ENCODE measurements at places on chromosomes 11 and 22. TPM values are rescaled to one million over a fixed set of nuclear protein-coding genes. Genes with fewer than 3 reads are reported as not detected.

Gene PI4KA
- 35.3 TPM for polyA plus RNA-seq

Gene SLC5A1
- 0.54 TPM for polyA plus RNA-seq

Gene CYP2D6
- 2.4 TPM for polyA plus RNA-seq

Gene RPLP2
- polyA plus RNA-seq: 3,784 TPM

Gene OR4A16
- not detected for polyA plus RNA-seq

Gene TRIM51
- not detected for polyA plus RNA-seq

Gene OR51G2
- not detected for polyA plus RNA-seq

Gene TIGD3
- 2.1 TPM for polyA plus RNA-seq

Gene CALCB
- polyA plus RNA-seq: 0.03 TPM

Gene VSIG2
- polyA plus RNA-seq: 2.0 TPM

GRCh38 chr11:117634756-117635603 is 162.0 kb downstream of the DSCAML1 start:
- H3K27me3 ChIP-seq: no peaks in the 10 kb centered on the region
- peak; percentile 61 for DNase-seq
- no peaks in the 10 kb centered on the region for H3K4me1 ChIP-seq
- no peak overlapping the region for H3K4me3 ChIP-seq
- no peaks in the 10 kb centered on the region for H3K36me3 ChIP-seq

DNA sequence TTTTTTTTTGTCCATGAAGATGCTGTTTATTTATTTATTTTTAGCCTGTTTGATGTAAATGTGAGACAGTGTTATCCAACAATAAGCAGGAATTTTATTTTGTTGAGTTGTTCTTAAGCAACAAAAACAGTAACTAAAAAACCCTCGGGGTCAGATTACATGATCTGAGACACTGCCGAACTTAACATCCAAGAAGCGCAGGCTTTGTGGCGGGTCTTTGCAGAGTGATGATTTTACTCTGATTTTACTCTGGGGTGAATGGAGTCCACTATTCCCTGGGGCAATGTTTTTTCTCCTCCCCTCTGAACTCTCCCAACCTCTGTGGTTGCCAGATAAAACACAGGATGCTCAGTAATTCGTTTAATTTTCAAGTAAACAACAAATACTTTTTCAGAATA is 450.1 kb upstream of the B3GAT1 start:
- DNase-seq: no peak
- H3K27me3 ChIP-seq: no peaks in the 10 kb centered on the region
- H3K4me1 ChIP-seq: no peaks in the 10 kb centered on the region
- H3K27ac ChIP-seq: no peak overlapping the region
- H3K4me3 ChIP-seq: no peak overlapping the region

- H3K27ac ChIP-seq: peak overlapping the region; percentile 17
- H3K4me1 ChIP-seq: peaks cover 9% of the 10 kb centered on the region
- no peaks in the 10 kb centered on the region for H3K36me3 ChIP-seq
- H3K4me3 ChIP-seq: no peak overlapping the region
- H3K27me3 ChIP-seq: no peaks in the 10 kb centered on the region
- no peak for DNase-seq
Measured at GRCh38 chr22:20211997-20212753, 55.9 kb downstream of the RTN4R start.

DNA sequence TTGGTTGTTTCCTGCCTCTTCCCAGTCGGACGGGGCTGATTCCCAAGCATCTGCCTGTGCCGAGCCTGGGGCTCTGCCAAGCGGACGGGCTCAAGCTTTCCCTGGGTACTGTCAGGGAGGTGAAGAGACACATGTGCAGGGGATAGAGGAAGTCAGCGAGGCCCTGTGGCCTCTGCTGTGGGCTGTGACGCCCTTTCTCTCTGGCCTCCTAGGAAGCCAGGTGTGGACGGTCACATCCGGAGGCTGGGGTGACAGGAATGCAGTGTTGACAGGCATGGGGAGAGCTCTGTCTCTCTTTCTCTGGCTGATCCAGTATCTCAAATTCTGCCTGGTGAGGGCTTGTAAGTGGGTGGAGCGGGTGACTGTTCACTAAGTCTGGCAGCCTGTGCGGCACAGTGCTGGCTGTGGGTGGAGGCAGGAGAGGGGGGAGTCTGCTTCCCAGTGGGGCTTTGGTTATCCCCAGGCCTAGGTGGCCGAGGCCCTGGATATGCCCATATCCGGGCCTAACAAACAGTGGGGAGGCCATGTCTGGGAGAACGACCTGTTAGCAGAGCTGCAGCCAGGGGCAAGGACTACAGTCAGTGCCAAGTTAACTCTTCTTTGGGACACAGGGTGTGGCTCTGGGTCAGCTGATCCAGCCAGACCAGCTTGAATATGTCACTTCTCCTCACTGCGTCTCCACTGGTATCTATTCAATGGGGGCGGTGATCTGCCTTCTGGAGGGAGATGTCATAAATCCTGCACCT is 1.9 kb downstream of the KCTD17 start:
- H3K4me3 ChIP-seq: no peak overlapping the region
- no peak for DNase-seq
- no peak overlapping the region for H3K27ac ChIP-seq
- H3K36me3 ChIP-seq: peaks cover 51% of the 10 kb centered on the region
- H3K4me1 ChIP-seq: peaks cover 7% of the 10 kb centered on the region

- H3K4me1 ChIP-seq: no peaks in the 10 kb centered on the region
- DNase-seq: no peak
- no peaks in the 10 kb centered on the region for H3K27me3 ChIP-seq
- H3K4me3 ChIP-seq: no peak overlapping the region
- H3K36me3 ChIP-seq: no peaks in the 10 kb centered on the region
Measured at GRCh38 chr11:131748151-131749050, 378.0 kb downstream of the NTM start.

- DNase-seq: peak; percentile 27
- H3K27me3 ChIP-seq: no peaks in the 10 kb centered on the region
- H3K27ac ChIP-seq: no peak overlapping the region
- no peaks in the 10 kb centered on the region for H3K36me3 ChIP-seq
- H3K4me3 ChIP-seq: no peak overlapping the region
- no peaks in the 10 kb centered on the region for H3K4me1 ChIP-seq
Measured at GRCh38 chr11:11251394-11251970, 101.6 kb downstream of the CSNK2A3 start.

DNA sequence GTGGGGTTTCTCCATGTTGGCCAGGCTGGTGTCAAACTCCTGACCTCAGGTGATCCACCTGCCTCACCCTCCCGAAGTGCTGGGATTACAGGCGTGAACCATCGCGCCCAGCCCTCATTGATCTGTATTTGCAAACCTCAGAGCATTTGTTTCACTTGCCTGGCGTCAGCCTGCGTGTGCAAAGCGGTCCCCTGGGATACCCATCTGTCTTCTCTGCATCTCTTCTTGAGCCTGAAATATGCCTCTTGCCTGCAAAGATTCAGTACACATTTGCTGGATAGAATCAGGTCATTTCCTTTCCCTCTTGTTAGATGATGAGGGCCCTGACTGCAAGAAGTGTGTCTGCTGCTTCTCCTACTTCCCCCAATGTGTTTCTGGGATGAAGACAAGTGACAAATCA is 1291.0 kb downstream of the TBC1D22A start:
- no peak overlapping the region for H3K4me3 ChIP-seq
- no peak overlapping the region for H3K27ac ChIP-seq
- H3K27me3 ChIP-seq: no peaks in the 10 kb centered on the region
- H3K4me1 ChIP-seq: no peaks in the 10 kb centered on the region

GRCh38 chr11:91792779-91793262 is 431.8 kb upstream of the FAT3 start:
- no peaks in the 10 kb centered on the region for H3K36me3 ChIP-seq
- DNase-seq: no peak
- no peak overlapping the region for H3K4me3 ChIP-seq
- H3K27me3 ChIP-seq: no peaks in the 10 kb centered on the region

- peak; percentile 4 for DNase-seq
- H3K36me3 ChIP-seq: no peaks in the 10 kb centered on the region
- H3K4me3 ChIP-seq: no peak overlapping the region
- peaks cover 57% of the 10 kb centered on the region for H3K27me3 ChIP-seq
- peaks cover 16% of the 10 kb centered on the region for H3K4me1 ChIP-seq
Measured at GRCh38 chr11:8269636-8270035, 6.0 kb upstream of the LMO1 start.

DNA sequence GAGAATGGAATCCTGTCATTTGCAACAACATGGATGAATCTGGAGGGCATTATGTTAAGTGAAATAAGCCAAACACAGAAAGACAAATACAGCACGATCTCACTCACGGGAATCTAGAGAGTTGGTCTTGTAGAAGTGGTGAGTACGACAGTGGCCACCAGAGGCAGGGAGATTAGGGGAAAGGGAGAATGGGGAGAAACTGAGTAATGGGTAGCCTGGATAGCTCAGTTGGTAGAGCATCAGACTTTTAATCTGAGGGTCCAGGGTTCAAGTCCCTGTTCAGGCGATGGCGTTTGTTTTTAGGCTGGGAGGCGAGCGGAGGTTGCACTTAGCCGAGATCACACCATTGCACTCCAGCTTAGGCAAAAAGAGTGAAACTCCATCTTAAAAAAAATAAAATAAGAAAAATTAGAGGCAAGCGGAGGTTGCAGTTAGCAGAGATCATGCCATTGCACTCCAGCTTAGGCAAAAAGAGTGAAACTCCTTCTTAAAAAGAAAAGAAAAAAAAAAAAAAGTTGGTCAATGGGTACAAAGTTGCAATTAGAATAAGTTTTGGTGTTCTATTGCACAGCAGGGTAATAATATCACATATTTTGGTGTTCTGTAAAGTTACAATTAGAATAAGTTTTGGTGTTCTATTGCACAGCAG is 95.7 kb upstream of the UBASH3B start:
- H3K4me3 ChIP-seq: no peak overlapping the region
- no peak for DNase-seq
- H3K27ac ChIP-seq: no peak overlapping the region

- H3K4me3 ChIP-seq: peak overlapping the region; percentile 31
- no peaks in the 10 kb centered on the region for H3K27me3 ChIP-seq
- peaks cover 65% of the 10 kb centered on the region for H3K4me1 ChIP-seq
- peak overlapping the region; percentile 83 for H3K27ac ChIP-seq
- DNase-seq: peak; percentile 92
Measured at GRCh38 chr22:46592390-46592872, 27.8 kb upstream of the GRAMD4 start.

DNA sequence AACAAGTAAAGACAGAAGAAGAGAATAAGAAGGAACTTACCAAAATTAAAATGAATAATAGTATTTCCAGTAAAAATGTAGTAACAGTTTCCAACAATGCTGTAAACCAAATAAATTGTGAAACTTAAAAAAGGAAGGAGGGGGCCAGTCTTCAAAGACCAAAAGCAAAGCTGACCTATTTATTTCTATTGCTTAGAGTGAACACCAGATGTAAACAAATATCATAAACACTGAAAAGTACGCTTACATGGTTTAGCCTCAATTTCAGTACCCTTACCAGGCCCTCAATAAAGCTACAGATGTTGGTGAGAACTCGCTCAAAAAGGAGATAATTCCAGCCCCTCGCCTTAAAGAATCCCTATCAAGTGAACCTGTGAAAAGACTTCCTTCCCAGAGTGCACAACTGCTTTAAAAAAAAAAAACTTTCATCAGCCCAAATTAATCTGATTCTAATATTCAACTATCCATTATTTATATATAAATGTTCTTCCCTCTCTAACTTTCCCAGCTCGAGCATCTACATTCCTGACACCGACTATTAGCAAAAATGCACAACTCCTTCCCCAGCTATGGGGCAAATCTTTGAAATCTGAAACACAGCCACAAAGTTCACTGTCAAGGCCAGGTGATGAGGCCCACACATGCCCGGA is 2.4 kb downstream of the PHF21A start:
- no peaks in the 10 kb centered on the region for H3K27me3 ChIP-seq
- peak overlapping the region; percentile 99 for H3K4me3 ChIP-seq
- no peak for DNase-seq
- H3K27ac ChIP-seq: peak overlapping the region; percentile 96
- no peaks in the 10 kb centered on the region for H3K36me3 ChIP-seq

DNA sequence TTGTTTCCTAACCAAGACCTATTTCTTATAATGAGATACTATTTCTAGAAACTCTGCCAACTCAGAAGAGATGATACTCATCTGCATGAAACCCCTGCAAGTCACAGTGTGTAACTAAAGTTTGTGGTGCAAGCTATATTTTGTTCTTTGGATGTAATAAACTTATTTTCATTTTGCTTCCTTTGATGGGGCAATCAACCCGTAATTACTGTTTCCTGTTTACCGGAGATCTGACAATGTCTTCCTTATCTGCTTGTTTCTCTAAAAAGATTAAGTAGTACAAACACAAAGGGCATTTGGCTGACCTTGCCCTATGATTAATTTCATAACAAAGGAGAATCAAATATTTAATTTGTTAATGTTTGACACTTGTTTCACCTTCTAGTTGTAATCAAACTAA is 846.6 kb upstream of the ANO3 start:
- no peaks in the 10 kb centered on the region for H3K36me3 ChIP-seq
- DNase-seq: no peak
- H3K27me3 ChIP-seq: no peaks in the 10 kb centered on the region
- H3K27ac ChIP-seq: no peak overlapping the region
- no peaks in the 10 kb centered on the region for H3K4me1 ChIP-seq

DNA sequence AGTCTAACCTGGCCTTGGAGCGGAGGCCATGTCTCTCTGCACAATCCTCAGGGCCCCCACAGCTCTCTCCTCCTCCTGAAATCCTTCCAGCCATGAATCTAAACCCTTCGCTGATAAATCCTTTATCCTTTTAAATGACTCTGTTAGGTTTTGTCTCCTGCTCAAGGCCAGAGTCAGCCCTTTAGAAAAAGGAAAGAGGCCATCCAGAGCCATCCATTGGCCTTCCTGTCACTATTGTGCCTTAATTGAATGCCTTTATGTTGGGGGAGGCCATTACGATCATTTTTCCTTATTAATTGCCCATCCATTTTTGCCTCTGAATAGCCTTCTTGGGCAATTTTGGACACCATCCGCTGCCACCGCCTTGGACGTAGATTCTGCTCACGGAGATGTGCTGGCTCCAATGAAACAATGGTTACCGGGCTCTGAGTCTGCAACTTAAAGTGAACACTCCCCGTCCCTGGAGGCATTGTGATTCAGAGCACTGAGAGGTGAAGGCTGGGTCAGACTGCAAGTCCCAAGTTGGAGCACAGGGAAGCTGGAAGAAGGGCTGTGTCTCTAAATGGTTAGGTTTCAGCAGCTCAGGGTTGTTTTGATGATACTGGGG is 213.0 kb upstream of the E2F8 start:
- no peak for DNase-seq
- no peak overlapping the region for H3K4me3 ChIP-seq
- H3K36me3 ChIP-seq: no peaks in the 10 kb centered on the region
- no peak overlapping the region for H3K27ac ChIP-seq
- no peaks in the 10 kb centered on the region for H3K4me1 ChIP-seq
- no peaks in the 10 kb centered on the region for H3K27me3 ChIP-seq

- H3K4me1 ChIP-seq: no peaks in the 10 kb centered on the region
- no peaks in the 10 kb centered on the region for H3K27me3 ChIP-seq
- DNase-seq: no peak
- H3K27ac ChIP-seq: no peak overlapping the region
Measured at GRCh38 chr11:44548032-44548695, 17.3 kb upstream of the CD82 start.

GRCh38 chr11:117941976-117942654 is 12.9 kb upstream of the TMPRSS13 start:
- no peak overlapping the region for H3K27ac ChIP-seq
- H3K27me3 ChIP-seq: no peaks in the 10 kb centered on the region
- DNase-seq: no peak
- no peaks in the 10 kb centered on the region for H3K36me3 ChIP-seq
- H3K4me3 ChIP-seq: no peak overlapping the region
- peaks cover 5% of the 10 kb centered on the region for H3K4me1 ChIP-seq

- no peak overlapping the region for H3K27ac ChIP-seq
- DNase-seq: no peak
- H3K4me3 ChIP-seq: no peak overlapping the region
Measured at GRCh38 chr11:126012852-126013251, 49.8 kb downstream of the CDON start.

Measured in spleen (tissue), 13 donors.